Activated naive CD8-positive, alpha-beta T cell treated with anti-CD3 and anti-CD28 coated beads, Interleukin-2, amount 10 ng/mL, durations not matched to agents 7 days and 5 days (primary cell): ENCODE measurements at places on chromosomes 7 and 10. TPM values are rescaled to one million over a fixed set of nuclear protein-coding genes. Genes with fewer than 3 reads are reported as not detected.

- H3K4me3 ChIP-seq = no peak overlapping the region
- H3K4me1 ChIP-seq = peaks cover 12% of the 10 kb centered on the region
- no peak for DNase-seq
- peaks cover 76% of the 10 kb centered on the region for H3K27me3 ChIP-seq
- H3K36me3 ChIP-seq = peaks cover 1% of the 10 kb centered on the region
Measured at GRCh38 chr7:150979713-150980390, 1.7 kb upstream of the KCNH2 start.

DNA sequence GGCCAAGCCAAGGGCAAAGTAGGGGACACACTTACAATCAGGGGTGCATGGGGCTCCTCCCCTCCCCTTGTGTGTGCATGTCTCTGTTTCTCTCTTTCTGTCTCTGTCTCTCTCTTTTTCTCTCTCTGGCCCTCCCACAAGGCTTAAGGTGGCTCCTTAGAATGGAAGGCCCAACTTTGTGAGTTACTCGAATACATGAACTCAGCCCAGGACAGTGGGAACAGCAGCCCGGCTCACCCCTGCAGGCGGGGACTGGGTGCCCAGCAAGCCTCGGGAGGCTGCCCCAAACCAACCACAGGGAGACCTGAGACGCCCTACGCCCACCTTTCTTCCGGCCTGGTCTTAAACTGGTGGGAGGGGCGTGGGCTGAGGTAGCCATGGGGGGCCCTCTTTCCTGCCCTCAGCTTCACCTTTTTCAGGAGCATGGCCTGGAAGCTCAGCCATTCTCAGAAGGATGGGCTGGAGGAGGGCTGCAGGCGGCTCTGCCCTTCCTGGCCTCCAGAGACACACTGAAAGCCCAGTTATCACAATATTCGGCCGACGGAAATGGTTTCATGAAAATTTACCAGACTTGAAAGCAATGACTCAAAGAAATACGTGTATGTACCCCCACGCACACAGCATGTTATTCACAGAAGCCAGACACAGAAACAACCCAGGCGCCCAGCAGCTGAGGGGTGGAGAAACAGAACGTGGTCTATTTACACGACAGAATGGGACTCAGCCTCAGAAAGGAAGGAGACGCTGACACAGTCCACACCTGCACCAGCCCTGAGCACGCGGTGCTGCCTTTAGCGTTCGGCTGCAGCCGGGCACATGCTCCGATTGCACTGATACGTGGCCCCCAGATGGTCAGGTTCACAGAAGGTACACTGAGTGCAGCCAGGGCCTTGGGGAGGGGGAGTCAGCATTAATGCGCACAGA is 229.5 kb downstream of the PTPRN2 start:
- no peak overlapping the region for H3K4me3 ChIP-seq
- no peaks in the 10 kb centered on the region for H3K4me1 ChIP-seq
- no peaks in the 10 kb centered on the region for H3K36me3 ChIP-seq
- no peak for DNase-seq

- H3K4me3 ChIP-seq = no peak overlapping the region
- no peaks in the 10 kb centered on the region for H3K27me3 ChIP-seq
- no peak for DNase-seq
- H3K27ac ChIP-seq = no peak overlapping the region
Measured at GRCh38 chr10:59245686-59246085, 69.2 kb downstream of the PHYHIPL start.

DNA sequence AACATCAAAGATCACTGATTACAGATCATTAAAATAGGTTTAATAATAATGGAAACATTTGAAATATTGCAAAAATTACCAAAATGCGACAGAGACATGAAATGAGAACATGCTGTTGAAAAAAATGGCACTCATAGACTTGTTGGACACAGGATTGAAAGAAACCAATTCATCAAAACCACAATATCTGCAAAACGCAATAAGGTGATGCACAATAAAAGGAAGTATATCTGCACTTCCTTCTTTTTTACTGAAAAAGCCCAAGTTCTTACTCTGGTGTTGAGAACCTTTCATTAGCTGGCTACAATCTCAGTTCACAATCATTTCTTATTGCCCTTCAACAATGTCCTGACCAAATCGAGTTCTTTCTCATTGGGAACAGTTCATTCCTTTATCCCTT is 28.7 kb downstream of the TMEM106B start:
- H3K4me3 ChIP-seq = no peak overlapping the region
- H3K4me1 ChIP-seq = peaks cover 8% of the 10 kb centered on the region
- H3K36me3 ChIP-seq = peaks cover 35% of the 10 kb centered on the region
- H3K27ac ChIP-seq = no peak overlapping the region

The TSPAN12 gene
- total RNA-seq = not detected

The IGF2BP3 gene
- total RNA-seq = 0.37 TPM

The NEBL gene
- total RNA-seq = not detected

DNA sequence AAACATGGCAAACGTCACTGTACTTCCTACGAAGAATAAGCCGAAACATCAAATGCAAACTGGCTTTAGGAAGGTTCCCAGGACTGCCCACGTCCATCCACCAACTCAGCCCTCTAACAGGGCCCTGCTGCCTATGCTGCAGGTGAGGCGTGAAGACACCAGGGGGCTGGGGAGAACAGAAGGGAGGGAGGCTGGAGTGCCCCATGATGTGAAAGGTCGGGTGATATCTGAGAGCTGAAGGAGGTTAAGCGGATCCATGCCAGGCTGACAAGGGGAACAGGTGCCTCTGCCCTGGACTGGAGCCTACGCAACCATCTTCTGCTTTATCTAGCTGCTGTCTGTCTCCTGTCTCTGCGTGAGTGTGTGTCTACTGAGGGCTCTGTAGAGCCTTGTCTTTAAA is 40.2 kb upstream of the ATP6V0A4 start:
- DNase-seq = no peak
- H3K27me3 ChIP-seq = peaks cover 4% of the 10 kb centered on the region
- H3K4me1 ChIP-seq = peaks cover 3% of the 10 kb centered on the region
- no peak overlapping the region for H3K4me3 ChIP-seq
- H3K27ac ChIP-seq = no peak overlapping the region
- H3K36me3 ChIP-seq = no peaks in the 10 kb centered on the region

- H3K4me3 ChIP-seq = no peak overlapping the region
- no peaks in the 10 kb centered on the region for H3K4me1 ChIP-seq
- peaks cover 1% of the 10 kb centered on the region for H3K27me3 ChIP-seq
- H3K27ac ChIP-seq = no peak overlapping the region
- no peak for DNase-seq
Measured at GRCh38 chr10:123309731-123310130, 155.5 kb downstream of the BUB3 start.

- no peaks in the 10 kb centered on the region for H3K27me3 ChIP-seq
- no peak for DNase-seq
- no peak overlapping the region for H3K4me3 ChIP-seq
- no peak overlapping the region for H3K27ac ChIP-seq
- H3K4me1 ChIP-seq = no peaks in the 10 kb centered on the region
Measured at GRCh38 chr7:52831321-52831720, 204.1 kb upstream of the POM121L12 start.

- no peak for DNase-seq
- no peak overlapping the region for H3K4me3 ChIP-seq
- no peaks in the 10 kb centered on the region for H3K27me3 ChIP-seq
Measured at GRCh38 chr10:11473128-11473760, 138.2 kb downstream of the USP6NL start.

The RGR gene
- total RNA-seq = not detected

GRCh38 chr10:114697061-114697598 is 39.1 kb upstream of the ABLIM1 start:
- H3K4me1 ChIP-seq = peaks cover 5% of the 10 kb centered on the region
- H3K4me3 ChIP-seq = no peak overlapping the region
- no peak for DNase-seq
- H3K27me3 ChIP-seq = peaks cover 40% of the 10 kb centered on the region

- no peaks in the 10 kb centered on the region for H3K4me1 ChIP-seq
- peaks cover 19% of the 10 kb centered on the region for H3K27me3 ChIP-seq
- DNase-seq = no peak
- H3K36me3 ChIP-seq = no peaks in the 10 kb centered on the region
Measured at GRCh38 chr7:95925236-95925635, 152.9 kb downstream of the DYNC1I1 start.

- DNase-seq = no peak
- H3K27ac ChIP-seq = no peak overlapping the region
- H3K4me1 ChIP-seq = peaks cover 2% of the 10 kb centered on the region
Measured at GRCh38 chr7:38934536-38934935, 25.5 kb upstream of the VPS41 start.

- no peaks in the 10 kb centered on the region for H3K27me3 ChIP-seq
- no peaks in the 10 kb centered on the region for H3K36me3 ChIP-seq
- DNase-seq = no peak
- no peaks in the 10 kb centered on the region for H3K4me1 ChIP-seq
- no peak overlapping the region for H3K4me3 ChIP-seq
Measured at GRCh38 chr10:19986591-19986990, 170.4 kb downstream of the PLXDC2 start.

GRCh38 chr10:92644921-92645320 is 44.8 kb upstream of the HHEX start:
- DNase-seq = no peak
- H3K36me3 ChIP-seq = peaks cover 45% of the 10 kb centered on the region
- no peak overlapping the region for H3K27ac ChIP-seq
- no peaks in the 10 kb centered on the region for H3K27me3 ChIP-seq

- H3K4me3 ChIP-seq = no peak overlapping the region
- no peaks in the 10 kb centered on the region for H3K4me1 ChIP-seq
- no peaks in the 10 kb centered on the region for H3K36me3 ChIP-seq
Measured at GRCh38 chr7:85733169-85733915, 546.5 kb upstream of the SEMA3D start.

The RBM48 gene
- total RNA-seq = 24.2 TPM

The FAM25G gene
- total RNA-seq = not detected

DNA sequence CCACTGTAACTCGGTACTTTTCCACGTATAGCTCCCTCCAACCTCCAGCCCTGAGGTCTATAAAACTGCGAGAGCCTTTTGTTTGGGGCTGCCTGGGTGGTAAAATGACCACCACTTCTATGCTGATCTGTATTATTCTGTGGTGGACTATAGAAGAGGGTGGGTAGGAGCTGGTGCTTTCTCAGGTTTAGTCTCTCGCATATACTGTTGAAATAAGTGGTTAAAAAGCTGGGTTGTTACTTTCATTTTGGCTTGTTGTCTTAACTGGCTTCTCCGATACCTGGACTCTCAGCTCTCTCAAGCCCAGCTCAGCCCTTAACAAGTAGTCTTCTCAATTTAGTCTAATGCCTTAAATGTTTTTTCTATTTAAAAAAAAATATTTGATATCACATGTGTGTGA is 70.3 kb downstream of the KIF20B start:
- H3K4me3 ChIP-seq = no peak overlapping the region
- H3K27ac ChIP-seq = no peak overlapping the region
- H3K36me3 ChIP-seq = peaks cover 54% of the 10 kb centered on the region
- peaks cover 1% of the 10 kb centered on the region for H3K4me1 ChIP-seq

DNA sequence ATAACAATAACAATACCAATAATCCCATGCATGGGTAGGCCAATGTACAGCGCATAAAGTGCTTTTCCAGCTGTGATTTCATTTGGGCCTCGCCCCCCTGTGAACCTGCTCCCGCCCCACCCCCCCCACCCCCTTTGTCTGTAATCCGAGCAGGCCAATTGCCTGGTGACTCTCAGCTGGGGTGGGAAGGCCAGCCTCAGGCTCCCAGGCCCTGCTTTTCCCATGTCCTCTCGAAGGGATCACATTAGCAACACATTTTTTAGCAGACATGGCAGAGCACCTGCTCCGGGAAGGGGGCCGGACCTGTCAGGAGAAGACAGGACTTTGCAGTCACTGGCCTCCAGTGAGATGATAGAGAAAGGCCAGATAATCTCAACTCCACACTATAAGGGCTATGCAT is 439.3 kb downstream of the RPS24 start:
- no peak overlapping the region for H3K27ac ChIP-seq
- peaks cover 5% of the 10 kb centered on the region for H3K27me3 ChIP-seq
- DNase-seq = no peak
- H3K4me3 ChIP-seq = no peak overlapping the region
- H3K36me3 ChIP-seq = no peaks in the 10 kb centered on the region

GRCh38 chr7:136405931-136406777 is 429.0 kb upstream of the MTPN start:
- no peak overlapping the region for H3K4me3 ChIP-seq
- no peaks in the 10 kb centered on the region for H3K27me3 ChIP-seq
- DNase-seq = no peak
- no peak overlapping the region for H3K27ac ChIP-seq
- no peaks in the 10 kb centered on the region for H3K4me1 ChIP-seq

DNA sequence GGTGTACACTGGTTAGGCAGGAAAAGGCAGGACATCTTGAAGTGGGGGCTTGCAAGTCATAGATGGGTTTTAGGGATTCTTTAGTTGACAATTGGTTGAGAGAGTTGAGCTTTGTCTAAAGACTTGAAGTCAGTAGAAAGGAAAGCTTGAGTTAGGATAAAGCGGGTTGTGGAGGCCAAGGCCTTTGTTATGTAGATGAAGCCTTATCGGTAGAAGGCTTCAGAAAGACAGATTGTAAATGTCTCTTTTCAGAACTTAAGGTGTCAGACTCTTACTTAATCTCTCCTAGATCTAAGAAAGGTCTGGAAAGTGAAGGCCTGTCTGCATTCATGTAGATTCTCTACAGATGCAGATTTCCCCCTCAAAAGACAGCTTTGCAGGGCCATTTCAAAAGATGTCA is 177.4 kb downstream of the HECW1 start:
- H3K27me3 ChIP-seq = peaks cover 2% of the 10 kb centered on the region
- H3K4me1 ChIP-seq = no peaks in the 10 kb centered on the region
- DNase-seq = no peak
- H3K27ac ChIP-seq = peak overlapping the region; percentile 42
- H3K4me3 ChIP-seq = no peak overlapping the region

GRCh38 chr7:2792856-2793487 is 51.1 kb downstream of the GNA12 start:
- no peak for DNase-seq
- no peaks in the 10 kb centered on the region for H3K27me3 ChIP-seq
- H3K27ac ChIP-seq = no peak overlapping the region
- peaks cover 15% of the 10 kb centered on the region for H3K36me3 ChIP-seq
- no peaks in the 10 kb centered on the region for H3K4me1 ChIP-seq

DNA sequence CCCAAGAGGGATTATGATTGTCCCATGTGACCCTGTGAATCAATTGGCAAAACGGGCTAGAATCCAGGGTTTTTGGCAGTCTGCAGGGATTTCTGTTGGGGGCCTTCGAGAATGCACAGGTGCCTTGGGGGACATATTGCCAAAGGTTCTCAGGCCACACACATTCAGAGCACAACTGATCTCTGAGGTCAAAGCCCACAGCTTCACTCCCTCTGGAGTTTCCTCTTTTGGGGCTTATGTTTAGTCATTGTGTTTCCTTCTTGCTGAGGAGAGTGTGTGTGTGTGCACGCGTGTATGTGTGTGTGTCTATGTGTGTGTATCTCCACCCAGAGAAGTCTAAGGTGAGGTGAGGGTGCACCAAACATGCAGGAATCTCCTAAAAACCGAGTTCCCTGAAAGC is 8.8 kb downstream of the PPIF start:
- peak; percentile 22 for DNase-seq
- no peaks in the 10 kb centered on the region for H3K27me3 ChIP-seq
- no peak overlapping the region for H3K27ac ChIP-seq
- H3K36me3 ChIP-seq = peaks cover 40% of the 10 kb centered on the region
- H3K4me3 ChIP-seq = no peak overlapping the region

GRCh38 chr7:93117852-93118530 is at the start of gene SAMD9:
TSS of gene SAMD9 (minus strand) at chr7:93117979. CDS start at chr7:93106097, 11,882 bp downstream.
- peaks cover 33% of the 10 kb centered on the region for H3K4me1 ChIP-seq
- H3K27me3 ChIP-seq = no peaks in the 10 kb centered on the region
- no peak for DNase-seq
- H3K4me3 ChIP-seq = peak within 1 kb of the TSS; percentile 97
- peaks cover 77% of the 10 kb centered on the region for H3K36me3 ChIP-seq

- no peaks in the 10 kb centered on the region for H3K36me3 ChIP-seq
- no peaks in the 10 kb centered on the region for H3K4me1 ChIP-seq
- no peaks in the 10 kb centered on the region for H3K27me3 ChIP-seq
Measured at GRCh38 chr7:145474009-145474686, 638.3 kb upstream of the TPK1 start.

The TMEM213 gene
- total RNA-seq = not detected

- no peak overlapping the region for H3K27ac ChIP-seq
- peaks cover 2% of the 10 kb centered on the region for H3K27me3 ChIP-seq
- H3K4me1 ChIP-seq = peaks cover 18% of the 10 kb centered on the region
- H3K36me3 ChIP-seq = no peaks in the 10 kb centered on the region
Measured at GRCh38 chr10:62769574-62770242, 34.8 kb upstream of the ADO start.
